ENCODE measurements at places on chromosomes 11 and 22.

- DNase-seq = no peak
These were observed 109.0 kb downstream of the TRIM29 start for GRCh38 chr11:120028897-120029258.

DNA sequence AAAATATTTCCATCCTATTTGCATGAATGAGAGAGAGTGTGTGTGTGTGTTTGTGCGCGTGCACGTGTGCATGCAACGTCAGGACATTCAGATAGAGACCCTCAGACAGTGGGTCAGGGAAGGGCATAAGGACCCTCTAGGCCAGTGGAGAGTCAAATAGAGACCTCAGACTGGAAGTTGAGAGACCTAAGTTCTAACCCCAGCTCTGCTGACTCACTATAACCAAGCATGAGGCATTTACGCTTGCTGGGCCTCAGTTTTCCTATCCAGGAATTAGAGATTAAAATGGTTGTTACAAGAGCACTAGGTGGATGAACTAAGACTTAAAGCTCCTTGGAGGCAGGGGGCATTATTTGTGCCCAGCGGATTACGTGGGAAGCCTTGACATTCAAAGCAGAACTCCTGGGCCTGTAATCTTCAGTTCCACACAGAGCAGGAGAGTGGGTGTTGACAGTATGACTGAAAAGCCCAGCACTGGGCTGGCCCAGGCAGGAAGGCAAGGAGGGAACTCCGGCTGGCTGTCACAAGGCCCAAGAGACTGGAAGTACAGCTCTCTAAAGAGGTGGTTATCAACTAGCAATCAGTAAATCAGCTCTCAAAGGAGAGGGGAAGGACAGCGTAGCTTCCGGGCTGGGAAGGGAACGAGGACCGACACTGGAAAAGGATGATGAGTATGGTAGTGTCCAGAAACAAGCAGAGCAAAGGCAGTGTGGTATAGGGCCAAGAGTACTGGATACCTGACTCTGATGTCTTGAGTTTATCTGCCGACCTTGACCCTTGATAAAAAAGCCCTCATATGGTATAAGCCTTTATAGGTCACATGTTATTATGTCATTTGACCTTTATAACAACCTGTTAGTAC, 9.2 kb downstream of the RHOG start:
- DNase-seq = no peak

GRCh38 chr11:72227316-72228228, 3.0 kb downstream of the INPPL1 start:
- no peak for DNase-seq

GRCh38 chr11:133078591-133079404, 453.5 kb downstream of the OPCML start:
- peak; percentile 69 for DNase-seq

DNA sequence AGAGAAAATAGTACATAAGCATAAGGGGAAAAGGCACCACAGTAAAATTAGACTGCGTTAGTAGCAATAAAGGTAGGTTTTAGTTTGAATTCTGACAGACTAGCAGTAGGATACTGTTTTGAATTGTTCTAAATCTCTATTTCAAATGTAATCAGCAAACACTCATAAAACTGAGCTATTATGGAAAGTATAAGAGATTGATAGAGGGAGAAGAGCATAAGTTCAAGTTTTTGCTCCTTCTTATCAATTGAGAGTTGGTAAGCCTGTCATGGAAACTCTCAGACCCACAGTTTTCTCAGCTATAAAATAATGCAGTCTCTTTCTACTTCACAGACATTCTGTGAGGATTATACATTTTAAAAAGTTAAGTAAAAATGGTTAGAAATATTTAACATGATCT, 840.2 kb upstream of the CNTN5 start:
- DNase-seq = no peak

DNA sequence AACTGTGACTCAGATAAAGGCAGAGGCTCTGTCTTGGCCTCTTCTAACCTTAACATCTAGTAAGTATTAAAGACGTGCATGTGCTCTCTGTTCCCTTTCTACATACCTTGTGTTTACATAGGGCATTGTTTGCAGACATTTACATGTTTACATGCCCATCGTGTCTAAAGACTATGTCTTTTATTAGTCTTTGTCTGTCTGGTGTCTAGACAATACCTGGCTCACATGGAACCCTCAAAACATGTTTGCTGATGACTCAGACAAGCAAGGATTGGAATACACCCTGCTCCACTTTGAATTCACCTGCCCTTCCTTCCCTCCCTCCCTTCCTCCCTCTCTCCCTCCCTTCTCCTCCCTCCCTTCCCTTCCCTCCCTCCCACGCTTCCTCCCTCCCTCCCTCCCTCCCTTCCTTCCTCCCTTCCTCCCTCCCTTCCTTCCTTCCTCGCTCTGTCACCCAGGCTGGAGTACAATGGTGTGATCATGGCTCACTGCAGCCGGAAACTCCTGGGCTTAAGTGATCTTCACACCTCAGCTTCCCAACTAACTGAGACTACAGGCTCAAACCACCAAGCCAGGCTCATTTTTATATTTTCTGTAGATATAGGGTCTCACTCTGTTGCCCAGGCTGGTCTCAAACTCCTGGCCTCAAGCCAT, 23.7 kb upstream of the SORL1-AS1 start:
- DNase-seq = no peak

GRCh38 chr11:825366-826226, 2.1 kb upstream of the CRACR2B start:
- no peak for DNase-seq

DNA sequence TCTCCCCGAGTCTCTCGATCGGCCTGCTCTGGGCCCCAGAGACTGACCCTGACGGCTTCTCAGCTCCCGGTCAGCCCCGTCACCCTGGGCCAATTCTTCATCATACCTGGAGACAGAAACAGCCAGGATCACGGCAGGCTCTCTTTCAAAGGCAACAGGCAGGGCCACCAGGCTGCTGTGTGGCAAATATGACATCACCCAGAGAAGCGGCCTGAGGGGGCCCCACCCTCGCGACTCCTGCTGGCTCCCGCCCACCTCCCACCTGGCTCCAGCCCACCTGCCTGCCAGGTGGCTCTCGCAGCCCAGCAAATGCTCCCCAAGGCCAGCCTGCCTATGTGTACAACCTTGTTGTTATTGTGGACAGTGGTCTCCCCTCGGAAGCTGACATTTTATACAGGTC, 24.9 kb upstream of the PACSIN2 start:
- DNase-seq = no peak

DNA sequence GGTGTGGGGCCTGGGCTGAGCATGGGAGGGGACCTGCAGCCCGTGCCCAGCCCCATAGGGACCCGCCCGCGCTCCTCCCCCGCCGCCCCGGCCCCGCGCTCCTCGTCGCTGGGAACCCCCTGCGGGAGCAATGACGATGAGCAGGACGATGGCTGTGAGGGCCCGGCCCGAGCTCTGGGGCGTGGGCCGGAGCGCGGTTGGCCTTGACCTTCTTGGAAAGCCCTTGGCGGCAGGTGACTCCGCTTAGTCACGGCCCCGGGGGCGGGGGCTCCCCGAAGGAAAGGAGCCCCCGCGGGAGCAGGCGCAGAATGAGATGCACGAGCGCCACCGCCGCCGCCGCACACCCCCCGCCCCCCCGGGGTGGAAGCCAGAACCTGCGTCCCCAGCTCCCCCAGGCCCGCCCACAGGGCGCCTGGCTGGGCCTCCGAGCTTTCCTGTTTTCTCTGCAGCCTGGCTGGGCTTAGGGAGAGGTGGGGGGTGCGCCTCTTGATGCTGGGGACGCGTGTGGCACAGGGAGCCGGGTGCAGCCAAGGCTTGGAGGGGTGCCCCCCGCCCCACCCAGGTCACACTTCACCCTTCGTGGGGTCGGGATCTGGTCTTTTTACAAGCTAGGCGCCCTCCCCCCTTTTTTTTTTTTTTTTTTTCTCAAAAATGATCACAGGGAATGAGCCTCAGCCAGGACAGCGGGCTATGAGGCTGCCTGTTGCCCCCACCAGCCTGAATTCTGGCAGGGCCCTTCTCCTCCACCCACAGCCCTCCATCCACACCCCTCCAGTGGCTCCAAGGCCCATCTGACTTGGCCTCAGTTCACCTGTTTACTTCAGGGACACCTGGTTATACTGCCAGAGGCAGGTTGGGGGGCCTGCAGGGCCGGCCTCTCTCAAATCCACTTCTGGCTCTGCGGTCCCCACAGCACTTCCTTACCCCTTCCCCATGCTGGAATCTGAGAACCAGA, 17.9 kb downstream of the CRELD2 start:
- peak; percentile 86 for DNase-seq

DNA sequence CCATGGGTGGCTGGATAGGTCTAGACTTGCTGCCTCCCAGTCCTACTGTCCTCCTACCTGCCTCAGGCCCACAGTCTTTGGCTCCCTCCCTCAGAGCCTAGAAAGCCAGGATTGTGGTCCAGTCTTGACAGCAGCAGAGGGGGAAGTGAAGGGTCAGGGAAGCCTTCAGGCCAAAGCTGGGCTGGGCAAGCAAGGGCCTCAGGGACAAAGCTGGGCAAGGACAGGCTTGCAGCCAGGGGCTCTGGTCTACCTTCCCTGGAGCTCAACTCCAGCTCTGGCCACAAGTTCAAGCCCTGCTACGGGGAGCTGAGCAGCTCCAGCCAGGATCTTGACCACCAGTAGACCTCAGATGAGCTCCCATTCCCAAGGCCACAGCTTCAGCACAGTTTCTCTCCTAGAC, 14.9 kb downstream of the LMO1 start:
- no peak for DNase-seq
